EH (cell line): ENCODE measurements at places on chromosomes 1 and 21.

DNA sequence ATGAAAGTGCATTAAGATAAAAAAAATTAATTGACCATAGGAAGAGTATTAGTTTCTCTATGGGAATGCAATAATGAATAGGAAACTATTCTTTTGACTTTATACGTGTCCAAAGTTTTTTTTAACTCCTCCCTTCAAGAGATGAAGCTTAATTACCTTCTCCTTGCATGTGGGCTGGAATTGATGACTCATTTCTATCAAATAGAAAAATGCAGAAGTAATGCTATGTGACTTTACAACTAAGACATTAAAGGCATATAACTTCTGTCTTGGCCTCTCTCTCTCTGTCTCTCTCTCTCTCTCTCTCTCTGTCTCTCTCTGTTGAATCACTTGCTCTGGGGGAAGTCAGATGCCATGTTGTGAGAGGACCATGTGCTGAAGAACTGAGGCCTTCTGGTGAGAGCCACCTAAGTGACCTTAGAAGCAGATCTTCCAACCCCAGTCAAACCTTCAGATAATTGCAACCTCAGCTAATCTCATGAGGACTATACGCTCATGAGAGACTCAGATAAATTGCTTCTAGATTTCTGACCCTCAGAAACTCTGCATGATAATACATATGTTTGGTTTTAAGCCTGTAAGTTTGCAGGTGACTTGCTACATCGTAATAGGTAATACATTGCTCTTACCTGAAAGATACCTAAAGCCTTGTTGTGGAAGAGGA is 414.2 kb downstream of the KCNT2 start:
- DNase-seq: peak; percentile 54

DNA sequence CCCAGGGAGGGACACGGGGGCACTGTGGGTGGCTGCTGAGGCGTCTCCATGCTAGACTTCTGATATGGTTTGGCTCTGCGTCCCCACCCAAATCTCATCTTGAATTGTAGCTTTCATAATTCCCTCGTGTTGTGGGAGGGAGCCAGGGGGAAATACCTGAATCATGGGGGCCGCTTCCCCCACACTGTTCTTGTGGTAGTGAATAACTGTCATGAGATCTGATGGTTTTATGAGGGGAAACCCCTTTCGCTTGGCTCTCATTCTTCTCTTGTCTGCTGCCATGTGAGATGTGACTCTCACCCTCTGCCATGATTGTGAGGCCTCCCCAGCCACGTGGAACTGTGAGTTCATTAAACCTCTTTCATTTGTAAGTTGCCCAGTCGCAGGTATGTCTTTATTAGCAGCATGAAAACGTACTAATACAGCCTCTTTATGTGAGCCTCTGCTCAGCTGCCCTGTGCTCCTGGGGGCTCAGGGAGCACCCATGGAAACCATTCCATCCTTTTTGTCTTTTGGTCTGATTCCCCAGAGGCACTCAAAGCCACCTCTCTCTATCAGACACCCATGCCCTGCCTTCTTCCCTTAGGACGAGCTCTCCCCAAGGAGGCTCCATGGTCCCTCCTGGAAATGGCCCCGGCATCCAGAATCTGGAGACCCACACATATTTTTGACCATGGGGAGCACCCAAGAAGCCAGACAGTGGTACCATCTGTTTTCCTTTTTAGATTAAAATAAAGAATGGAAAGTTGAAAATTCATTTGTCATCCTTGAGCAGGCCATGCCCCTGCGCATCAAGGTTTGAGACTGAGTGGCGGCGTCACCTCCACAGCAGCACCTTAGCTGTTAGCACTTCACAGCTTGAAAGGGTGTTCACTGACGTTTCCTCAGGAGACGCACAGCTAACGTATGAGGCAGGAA is 65.9 kb upstream of the FAM20B start:
- DNase-seq: no peak

DNA sequence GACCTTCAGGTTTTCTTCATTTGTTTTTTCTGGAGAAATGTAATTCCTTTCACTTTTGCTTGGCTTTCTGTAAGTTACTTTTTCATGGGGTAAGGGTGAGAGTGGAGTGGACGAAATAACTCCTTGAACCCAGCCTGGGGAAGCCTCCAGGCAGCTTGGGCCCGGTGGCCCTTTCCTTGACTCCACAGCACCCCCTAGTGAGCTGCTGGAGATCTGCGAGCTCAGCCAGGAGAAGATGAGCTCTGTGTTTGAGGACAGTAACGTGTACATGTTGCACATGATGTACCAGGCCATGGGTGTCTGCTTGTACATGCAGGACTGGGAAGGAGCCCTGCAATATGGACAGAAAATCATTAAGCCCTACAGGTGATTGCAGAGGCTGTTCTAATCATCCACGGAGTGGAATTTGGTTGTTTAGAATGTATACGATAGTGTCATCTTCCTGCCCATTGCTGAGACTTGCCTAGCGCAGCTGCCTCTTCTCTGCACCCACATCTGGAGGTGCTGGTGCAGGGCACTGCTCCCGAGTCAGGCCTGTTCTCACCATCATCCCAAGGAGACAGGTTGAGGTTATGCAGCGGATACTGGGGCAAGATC is 51.0 kb downstream of the SMYD2 start:
- DNase-seq: peak; percentile 54

DNA sequence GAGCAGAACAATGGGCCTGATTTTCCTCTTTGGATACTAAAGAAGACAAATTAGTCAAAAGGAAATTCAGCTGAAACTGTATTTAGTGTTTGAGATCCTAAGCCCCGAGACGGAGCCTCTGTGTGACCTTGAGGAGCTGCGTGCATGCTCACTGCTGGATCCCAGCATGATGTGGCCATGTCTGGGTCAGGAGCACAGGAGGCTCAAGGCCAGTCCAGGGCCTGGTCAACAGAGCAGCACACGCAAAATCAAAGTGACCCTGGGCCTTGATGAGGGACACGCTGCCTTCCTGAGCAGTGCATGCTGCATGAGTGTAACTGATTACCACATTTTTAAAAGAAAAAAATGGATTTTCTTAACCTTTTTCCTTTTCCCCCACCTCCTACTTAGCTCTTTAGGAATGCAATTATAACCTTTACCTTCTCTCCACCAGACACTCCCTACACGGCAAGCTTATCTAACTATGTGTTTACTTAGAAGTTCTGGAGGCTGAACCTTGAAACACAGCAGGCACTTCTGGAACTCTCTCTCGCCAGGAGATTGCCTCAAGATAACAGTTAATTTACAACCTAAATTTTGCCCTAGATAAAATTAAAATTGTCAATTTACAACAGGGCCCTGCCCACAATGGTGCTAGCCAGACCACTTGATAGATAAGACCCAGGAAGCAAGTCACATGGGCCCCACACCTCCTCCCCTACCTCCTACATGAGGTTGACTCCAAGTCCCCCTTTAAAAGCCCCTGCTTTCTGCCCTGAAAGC is 144.6 kb downstream of the LRIG2 start:
- DNase-seq: no peak

GRCh38 chr1:9128166-9128519 is 759 bp downstream of the GPR157 start:
- DNase-seq: peak; percentile 35

GRCh38 chr1:183079712-183080388 is 56.6 kb downstream of the LAMC1 start:
- DNase-seq: peak; percentile 52

DNA sequence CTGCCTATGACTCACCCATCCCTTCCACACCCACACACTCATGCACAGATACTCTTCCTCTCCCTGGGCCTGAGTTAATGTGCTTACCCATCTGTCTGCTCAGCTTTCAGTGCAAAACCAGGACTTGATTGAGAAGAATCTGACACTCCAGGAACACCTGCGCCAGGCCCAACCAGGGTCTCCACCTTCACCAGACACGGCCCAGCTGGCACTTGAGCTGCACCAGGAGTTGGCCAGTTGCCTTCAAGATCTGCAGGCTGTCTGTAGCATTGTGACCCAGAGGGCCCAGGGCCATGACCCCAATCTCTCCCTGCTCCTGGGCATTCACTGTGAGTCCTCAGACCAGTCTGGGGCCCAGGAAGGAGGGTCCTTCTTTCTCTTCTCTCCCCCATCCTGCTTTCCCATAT is 3.5 kb upstream of the SH3BGRL3 start:
- no peak for DNase-seq

- DNase-seq: no peak
Measured at GRCh38 chr1:56106531-56107274, 472.7 kb downstream of the PLPP3 start.
